ENCODE measurements at places on chromosomes 7 and 10.

DNA sequence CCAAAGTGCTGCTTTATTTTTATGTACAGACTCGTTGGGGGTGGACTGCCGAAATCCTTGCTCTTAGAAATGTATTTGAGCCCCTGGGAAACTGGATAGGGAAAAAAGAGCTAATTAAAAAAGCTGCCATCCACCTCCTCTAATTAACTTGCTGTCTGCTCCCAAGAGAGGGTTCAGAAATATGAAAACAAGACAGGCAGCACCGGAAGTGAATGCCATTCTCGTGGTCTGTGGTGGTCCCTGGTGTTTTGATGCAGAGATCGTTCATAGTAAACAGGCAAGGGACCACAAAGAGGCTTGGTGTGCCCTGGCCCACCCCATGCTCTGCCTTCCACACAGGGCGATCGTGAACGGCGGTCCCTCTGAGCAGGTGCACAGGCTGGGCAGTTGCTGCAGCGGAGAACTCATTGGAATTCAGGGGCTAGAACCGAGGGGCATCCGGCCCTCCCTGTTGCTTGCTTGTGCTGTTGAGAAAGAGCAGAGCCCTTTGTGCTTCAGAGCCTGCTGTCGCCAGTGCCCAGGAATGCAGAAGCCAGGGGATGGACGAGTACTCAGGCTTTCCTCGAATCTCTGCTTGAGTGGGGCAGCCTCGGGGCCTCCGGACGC is 79.1 kb upstream of the BTBD16 start:
- DNase-seq = no peak

- no peak for DNase-seq
These were observed 165.7 kb upstream of the MAGI2 start for GRCh38 chr7:79619216-79619615.

GRCh38 chr10:112507046-112507445 is 60.0 kb downstream of the VTI1A start:
- DNase-seq = no peak

- DNase-seq = no peak
These were observed 9.0 kb upstream of the PIP4K2A start for GRCh38 chr10:22723343-22723779.

DNA sequence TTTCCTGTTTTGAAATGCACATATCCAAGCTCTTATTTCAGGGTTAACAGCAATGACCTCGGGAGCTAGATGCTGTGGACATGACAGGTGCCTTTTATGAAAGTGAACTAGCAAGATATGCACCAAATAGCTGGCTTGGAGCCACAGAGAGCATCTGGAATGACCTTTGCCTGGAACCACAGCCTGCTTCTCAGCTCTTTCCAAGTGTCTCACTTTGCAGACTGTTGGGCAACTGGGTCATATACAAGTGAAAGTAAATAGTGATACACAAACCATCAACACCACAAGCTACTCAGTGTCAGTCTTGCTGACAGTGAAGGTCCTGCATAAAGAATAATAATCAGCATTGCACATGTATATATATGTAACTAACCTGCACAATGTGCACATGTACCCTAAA is 183.5 kb downstream of the RNF133 start:
- DNase-seq = no peak

DNA sequence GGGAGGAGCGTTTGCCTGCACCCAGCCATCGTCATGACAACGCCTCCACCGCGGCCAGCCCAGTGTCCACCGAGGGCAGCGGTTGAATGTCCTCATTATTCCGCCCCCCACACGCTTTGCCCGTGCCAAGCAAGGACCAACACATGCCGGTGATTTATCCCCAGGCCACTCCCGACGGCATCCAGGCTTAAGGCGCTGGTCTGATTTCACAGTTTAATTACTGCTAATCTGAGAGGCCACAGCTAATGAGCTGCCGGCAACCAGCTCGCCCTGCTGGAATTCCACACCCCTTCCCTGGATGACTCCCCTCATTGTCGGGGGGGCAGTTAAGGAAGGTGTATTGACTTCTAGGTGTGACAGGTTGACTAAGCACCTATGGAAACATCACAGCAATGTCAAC is 432.3 kb downstream of the DNAJB6 start:
- DNase-seq = no peak

- no peak for DNase-seq
These were observed 280.6 kb downstream of the CDK14 start for GRCh38 chr7:90876701-90877100.

GRCh38 chr10:14798636-14799035 is 23.9 kb upstream of the FAM107B start:
- no peak for DNase-seq

DNA sequence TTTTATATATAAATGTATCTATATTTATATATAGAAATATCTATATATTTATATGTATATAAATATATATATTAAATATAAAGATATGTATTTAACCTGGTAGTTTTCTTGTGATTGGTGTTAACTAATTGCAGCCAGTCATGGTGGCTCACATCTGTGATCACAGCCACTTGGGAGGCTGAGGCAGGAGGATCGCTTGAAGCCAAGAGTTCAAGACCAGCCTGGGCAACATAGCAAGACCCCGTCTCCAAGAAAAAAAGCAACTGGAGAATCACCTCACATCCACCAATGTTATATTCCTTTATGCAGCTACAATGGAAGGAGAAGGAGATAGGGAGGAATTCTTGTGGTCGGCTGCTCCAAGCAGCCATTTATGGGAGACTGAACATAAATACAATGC is 224.9 kb downstream of the BAMBI start:
- no peak for DNase-seq

DNA sequence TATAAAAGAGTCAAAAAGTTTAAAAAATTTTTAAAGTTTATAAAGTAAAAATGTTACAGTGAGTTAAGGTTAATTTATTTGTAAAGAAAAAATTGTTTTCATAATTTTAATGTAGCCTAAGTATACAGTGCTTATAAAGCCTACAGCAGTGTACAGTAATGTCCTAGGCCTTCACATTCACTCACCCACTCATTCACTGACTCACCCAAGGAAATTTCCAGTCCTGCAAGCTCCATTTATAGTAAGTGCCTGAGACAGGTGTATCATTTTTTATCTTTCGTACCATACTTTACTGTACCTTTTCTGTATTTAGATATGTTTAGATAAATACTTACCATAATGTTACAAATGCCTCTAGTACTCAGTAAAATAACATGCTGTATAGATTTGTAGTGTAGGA is 269.7 kb upstream of the PHF14 start:
- DNase-seq = no peak

- no peak for DNase-seq
These were observed 130.7 kb downstream of the SAMD9 start for GRCh38 chr7:92987095-92987494.

DNA sequence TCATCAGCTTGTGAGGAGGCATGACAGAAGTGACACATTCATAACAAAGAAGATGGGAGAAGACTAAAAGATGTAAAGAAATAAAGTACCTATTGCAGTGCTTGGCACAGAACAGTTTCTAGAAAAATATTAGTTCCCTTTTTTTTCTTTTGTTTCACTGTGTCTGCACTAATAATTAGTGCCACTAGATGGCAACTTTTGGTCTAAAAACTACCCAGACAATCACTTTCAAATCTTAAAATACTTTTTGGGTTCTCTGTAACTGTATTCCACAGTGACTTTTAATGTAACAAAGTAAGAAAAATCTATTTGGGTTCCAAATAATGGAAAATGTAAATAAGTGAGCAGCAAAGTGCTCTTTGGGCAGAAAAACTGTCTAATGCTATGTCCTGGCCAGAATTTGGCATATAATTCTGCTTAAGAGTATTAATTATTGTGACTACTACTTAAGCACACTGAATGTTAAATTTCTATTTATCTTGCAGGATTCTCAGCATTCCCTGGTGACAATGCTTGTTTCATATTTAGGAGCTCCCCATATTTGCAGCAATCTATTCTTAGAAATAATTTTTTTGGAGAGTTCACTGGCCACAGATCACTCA is 134.8 kb upstream of the KIF5B start:
- no peak for DNase-seq

- no peak for DNase-seq
These were observed 392.1 kb upstream of the MGMT start for GRCh38 chr10:129074939-129075338.

DNA sequence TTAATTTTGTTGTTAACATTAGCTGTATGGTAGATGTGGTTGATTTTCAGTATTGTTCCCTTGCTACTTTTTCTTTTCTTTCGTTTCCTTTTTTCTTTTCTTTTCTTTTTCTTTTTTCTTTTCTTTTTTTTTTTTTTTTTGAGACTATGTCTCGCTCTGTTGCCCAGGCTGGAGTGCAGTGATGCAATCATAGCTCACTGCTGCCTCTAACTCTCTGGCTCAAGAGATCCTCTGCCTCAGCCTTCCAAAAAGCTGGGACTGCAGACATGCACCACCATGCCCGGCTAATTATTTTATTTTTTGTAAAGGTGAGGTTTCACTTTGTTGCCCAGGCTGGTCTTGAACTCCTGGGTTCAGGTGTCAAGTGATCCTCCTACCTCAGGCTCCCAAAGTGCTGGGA is 14.4 kb downstream of the SLC26A3 start:
- DNase-seq = no peak

GRCh38 chr10:28754930-28755718 is 77.8 kb downstream of the BAMBI start:
- no peak for DNase-seq

DNA sequence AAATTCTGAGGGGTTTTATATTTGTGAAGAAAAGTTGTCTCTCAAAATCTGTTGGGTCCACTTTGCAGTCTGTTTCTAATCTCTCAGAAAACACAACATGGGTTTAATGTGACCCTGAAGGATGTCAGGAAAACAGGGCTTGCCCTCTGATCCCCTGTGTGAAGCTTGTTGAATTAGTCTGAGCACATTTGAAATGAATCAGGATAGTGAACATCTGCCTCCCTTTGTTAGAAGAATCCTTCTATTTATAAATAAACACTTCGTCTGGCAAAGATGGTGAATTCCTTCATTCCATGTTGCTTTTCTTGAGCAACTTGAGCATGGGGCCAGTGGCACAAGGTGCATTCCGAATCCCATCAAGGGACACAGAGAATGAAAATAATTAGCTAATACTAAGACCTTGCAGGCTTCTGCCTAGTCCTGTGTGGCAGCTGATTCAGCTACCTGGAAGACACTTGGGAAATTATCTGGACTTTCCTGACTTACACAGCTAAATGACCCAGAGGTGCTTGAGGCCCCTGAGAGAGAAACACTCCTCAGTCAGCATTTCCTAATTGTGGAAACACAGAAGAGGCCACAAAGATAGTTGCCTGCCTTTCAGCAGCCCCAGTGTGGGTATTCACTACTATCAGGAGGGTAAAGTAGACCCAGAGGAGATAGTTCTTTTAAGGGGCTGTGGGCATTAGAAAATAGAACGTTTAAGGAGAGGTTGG is 305.5 kb downstream of the C7orf25 start:
- DNase-seq = no peak

- no peak for DNase-seq
These were observed 20.0 kb downstream of the LRRD1 start for GRCh38 chr7:92158660-92159575.
